ENCODE measurements at places on chromosomes 2 and 18.

GRCh38 chr18:8942909-8943545 is 159.5 kb upstream of the NDUFV2 start:
- DNase-seq, result no peak

GRCh38 chr2:1822341-1822740 is 78.0 kb upstream of the PXDN start:
- DNase-seq, result no peak

DNA sequence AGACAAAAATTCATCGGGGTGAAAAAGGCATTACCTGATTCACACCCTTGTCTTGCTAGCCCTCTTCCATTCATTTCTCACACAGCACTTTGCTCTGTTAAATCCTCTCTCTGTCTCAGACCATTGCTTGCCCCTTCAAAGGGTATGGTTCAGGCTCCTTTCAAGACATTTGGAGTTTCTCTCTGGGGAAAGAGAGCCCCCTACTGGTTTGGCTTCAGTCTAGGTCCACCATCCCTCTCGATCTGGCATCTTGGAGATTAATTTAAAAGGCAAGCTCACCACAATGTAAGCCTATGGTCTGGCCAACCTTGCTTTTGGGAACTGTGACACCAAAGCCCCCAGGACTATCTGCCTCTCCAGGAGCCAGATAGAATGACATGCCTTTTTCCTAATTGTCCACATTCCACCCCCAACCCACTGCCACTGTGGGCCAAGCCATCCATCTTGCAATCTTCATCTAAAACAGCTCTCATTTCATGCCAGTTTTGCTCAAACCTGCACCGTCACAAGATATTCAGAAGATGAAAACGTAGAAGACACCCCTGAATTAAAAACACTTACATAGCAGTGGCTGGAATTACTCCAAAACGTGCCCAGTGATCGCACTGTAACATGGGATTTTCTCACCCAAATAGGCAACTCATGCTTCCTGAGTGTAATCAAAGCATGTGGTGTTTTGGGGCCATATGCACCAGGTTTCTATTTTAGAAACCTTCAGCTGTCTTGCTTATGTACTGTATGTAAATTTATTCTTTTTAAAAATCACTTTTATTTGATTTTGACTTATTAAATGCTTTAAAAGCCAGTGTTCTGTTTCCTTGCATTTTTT is 93.9 kb downstream of the FARSB start:
- DNase-seq, result peak; percentile 55

DNA sequence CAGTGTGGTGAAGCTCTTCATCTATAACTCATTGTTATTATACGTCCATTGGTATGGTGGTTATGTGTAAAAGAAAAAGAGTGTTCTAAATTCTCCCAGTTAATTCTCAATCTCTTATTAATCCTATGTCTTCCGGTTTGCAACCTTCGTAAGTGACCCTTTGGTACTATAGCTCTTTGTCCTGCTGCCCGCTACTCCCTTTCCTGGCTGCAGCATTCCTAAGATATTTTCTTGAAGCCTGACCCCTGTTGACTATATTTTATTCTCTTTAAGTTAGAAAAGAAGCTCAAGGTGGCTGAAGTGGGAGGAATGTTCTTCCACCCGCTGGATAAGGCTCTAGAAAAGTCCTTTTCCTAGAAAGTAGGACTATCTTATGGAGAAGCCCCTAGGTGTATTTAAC is 684.8 kb downstream of the SOCS6 start:
- no peak for DNase-seq

DNA sequence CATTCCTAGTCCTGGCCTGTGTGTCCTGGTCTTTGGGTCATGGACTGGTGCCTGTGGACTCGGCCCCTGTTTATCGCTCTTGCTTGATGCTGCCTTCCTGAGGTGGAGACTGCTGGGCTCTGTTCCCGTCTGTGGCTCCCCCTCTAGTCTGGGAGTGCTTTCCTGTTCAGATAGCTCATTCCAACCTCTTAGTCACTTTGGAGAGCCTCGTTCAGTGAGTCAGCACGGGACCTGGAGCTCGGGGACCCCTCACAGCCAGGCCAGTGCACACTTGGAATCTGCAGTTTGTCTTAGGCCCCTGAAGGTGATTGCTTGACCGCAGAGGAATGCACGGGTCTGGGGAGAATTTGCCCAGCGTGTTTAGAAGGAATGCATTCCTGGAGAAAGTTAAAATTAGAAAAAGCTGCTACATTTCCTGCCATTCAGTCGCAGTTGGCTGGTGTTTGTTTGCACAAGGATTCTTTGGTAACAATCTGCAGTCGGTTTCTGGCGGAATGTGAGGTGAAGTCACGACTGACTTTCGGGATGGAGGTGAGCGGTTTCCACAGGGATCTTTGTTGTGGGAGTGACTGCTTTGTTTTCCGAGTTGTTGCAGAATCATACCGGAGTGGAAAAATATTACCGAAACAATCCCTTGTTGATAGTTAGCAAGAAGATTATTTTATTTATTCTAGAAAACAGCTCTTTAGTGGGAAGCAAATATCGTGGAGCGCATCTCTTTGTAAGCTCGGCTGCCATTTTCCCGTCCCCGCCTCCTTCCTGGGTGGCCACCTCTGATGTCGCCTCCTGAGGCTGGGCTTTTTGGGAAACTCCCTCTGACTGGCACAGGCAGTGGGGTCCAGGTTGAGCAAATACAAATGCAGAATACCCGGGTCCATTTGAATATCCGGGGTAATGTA is 29.6 kb downstream of the SH3BP4 start:
- no peak for DNase-seq

GRCh38 chr2:224206816-224207215 is 167.7 kb upstream of the SERPINE2 start:
- no peak for DNase-seq

Data from CD4-positive, alpha-beta T cell treated with Interleukin-4 for 1 hour (primary cell).